ENCODE measurements at places on chromosomes 11 and 22.

GRCh38 chr22:37502342-37503182 is 16.4 kb upstream of the MFNG start:
- DNase-seq, result no peak

- DNase-seq, result no peak
These were observed 53.9 kb upstream of the RCE1 start for GRCh38 chr11:66789097-66789890.

DNA sequence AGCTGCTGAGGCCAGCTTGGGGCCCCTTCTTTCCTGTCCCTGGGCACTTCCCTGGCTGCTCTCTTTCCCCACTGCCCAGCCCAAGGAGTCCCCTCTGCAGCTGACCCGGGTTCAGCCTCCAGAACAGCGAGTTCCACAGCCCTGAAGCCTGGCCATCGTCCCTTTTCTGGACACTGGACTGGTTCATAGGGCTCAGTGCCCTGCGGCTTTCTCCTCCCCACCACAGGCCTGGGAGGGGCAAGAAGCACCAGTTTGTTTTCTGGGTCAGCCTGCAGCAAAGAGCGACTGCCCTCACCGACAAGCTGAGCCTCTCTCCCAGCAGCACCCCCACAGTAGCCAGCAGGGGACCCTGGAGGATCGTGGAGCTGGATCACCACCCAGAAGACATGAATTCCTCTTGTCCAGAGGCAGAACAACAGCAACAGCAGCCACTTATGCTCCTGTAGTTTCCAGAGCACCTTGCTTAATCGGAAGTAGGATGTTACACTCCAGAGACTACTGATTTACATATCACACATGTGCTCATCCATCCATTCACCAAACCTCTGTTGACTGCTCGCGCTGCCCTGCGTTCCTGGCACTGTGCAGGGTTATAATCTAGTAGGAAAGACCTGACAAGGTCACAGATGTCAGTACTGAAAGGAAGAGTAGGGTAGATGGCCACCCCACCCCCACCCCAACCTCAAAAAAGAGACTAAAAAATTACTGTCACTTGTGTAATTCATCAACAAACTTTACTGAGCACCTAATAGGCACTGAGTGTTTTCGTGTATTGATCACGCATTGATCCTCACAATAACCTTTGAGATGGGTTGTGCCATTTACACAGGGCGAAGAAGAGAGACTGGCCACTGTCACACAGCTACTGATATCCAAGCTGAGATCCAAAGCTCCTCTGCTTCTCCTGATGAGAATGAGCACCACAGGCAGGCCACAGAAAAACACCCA is 13.0 kb upstream of the CXCR5 start:
- DNase-seq, result peak; percentile 80

- no peak for DNase-seq
These were observed 843 bp downstream of the OR56B1 start for GRCh38 chr11:5737091-5737490.

DNA sequence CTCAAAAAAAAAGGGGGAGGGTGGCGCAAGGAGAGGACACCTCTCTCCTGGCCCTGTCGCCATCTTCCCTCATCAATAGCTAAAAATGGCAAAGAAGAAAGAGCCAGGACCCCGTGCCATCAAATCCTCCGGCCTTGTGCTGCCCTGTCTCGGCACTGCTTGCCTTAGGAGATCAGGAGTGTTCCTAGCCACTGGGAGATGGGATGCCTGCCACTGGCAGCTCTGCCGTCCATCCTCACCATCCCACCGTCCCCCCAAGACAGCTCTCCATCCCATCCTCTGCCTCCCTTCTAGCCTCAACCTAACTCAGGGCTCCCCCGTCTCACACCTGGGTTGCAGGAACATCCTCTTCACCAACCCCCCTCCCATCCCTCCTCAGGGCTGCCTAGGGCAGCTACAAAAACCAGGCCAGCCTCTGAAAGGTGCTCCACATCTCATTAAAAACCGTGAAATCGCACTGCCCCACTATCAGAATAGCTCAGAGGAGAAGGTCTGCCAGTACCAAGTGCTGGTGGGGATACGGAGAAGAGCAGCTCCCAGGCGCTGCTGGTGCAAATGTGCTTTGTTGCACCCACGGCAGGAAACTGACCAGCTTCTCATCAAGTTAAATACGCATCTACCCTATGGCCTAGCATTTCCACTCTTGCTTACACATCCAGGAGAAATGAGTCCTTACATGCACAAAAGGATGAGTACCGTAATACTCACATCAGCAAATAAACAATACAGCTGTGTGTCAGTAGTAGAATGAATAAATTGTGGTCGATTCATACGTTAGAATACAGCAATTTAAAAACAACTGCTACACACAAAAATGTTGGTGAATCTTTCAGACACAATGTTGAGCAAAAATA is 31.7 kb upstream of the GCAT start:
- no peak for DNase-seq

- no peak for DNase-seq
These were observed 9.3 kb downstream of the ARHGEF17 start for GRCh38 chr11:73317373-73317772.

DNA sequence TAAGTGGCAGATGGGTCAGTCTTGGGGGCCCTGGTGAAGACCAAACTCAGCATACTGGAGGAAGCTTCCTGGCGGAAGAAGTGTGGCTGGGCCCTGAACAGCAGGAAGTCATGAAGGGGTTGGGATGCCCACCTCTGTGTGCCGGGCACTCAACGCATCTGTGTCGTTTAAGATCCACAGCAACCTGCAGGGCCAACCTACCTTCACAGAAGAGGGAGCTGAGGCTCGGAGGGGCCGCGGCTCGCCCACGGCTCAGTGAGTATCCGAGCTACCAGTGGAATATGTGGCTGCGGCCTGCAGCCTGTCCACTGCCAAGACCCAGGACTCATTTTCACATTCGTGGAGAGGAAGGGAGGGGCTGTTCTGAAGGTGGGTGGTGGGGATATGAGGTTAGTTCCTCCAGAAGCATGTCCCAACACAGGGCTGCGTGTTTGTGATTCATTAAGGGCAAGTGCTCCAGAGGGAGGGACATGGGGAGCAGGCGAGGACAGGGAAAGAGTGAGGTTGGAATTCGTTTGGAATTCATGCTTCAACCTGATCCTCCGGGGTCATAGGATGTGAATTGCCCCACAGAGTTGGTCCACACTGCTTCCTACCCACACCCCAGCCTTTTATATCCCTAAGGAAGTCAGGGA is 99.6 kb downstream of the MPPED1 start:
- DNase-seq, result no peak

DNA sequence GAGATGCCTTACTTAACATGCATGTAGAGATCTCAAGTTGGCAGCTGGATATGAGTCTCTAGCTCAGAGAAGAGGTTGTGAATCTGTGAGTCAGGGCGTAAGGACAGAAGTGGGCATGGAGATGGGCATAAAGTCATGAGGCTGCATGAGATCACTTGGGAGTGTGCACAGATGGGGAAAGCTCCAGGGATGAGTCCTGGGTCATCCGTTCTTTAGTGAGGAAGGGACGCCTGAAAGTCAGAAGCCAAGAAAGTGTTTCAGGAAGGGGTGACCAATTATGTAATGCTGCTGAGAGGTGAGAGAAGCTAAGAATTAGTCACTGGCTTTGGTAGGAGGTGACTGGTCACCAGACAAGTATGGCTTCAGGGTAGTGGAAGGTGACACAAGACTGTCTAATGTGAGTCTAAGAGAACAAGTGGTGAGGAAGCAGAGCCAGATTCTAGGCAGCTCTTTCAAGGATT is 6.7 kb downstream of the ACP2 start:
- no peak for DNase-seq

Measured in right kidney (tissue), 9 donors.